ENCODE measurements at places on chromosomes 11 and 22.

- no peak for DNase-seq
Observed at GRCh38 chr11:107609400-107610218, 18.7 kb downstream of the ELMOD1 start.

DNA sequence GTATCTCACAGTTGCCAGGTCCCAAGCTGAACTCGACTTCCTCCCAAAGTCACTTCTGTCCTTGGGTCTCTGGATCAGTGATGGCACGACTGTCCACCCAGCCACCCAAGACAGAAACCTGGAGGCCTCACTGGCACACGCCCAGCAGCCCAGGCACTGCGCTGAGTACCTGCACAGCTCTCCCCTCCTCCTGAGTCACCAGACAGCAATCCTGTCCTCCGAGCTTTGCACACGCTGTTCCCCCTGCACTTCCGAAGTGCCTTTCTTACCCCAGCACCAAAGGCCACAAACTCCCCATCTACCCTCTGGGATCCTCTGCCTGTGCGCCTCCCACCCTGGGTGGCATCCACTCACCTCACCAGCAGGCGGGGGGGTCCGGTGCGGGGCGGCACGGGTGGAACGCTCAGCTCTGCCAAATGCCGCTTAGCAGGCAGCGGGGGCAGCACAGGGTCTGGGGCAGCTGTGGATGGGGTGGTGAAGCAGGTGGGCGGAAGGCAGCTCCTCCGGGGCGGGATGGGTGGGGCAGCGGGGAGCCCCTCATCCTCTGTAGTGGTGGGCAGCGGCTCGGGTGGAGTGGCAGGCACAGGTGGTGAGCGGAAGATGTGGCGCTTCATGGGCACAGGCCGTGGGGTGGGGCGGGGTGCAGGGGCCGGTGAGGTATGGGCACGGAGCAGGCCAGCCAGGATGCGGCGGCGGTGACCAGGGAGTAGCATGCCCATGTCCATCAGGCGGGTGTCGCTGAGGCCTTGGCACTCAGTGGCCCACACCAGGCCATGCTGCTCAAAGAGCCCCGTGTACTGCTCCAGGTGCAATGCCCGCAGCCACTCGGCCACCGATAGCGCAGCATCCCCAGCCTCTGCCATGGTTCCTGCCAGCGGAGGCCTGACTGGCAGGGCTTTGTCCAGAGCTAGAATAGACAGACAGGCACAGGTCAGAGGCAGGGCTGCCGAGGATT, 25.7 kb downstream of the ARAP1 start:
- DNase-seq, result no peak

- DNase-seq, result peak; percentile 84
Observed at GRCh38 chr22:19447330-19448075, at the start of gene C22orf39. TSS of gene C22orf39 (minus strand) at chr22:19447711. CDS start at chr22:19447688, 23 bp downstream.

- no peak for DNase-seq
Observed at GRCh38 chr22:49534386-49534785, 293.3 kb downstream of the BRD1 start.

DNA sequence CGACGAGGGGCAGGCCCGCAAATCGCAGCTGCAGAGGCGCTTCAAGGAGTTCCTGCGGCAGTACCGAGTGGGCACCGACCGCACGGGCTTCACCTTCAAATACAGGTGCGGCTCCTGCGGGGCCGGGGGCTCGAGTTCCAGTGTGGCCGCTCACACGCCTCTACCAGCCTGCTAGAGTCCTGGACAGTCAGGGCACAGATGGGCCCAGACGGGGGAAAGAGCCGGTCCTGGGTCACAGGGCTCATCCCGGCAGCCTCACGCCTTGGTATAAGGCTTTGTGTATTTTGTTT, 506 bp downstream of the MCM5 start:
- no peak for DNase-seq

GRCh38 chr11:33835143-33835878, 56.6 kb downstream of the LMO2 start:
- no peak for DNase-seq

GRCh38 chr11:71240865-71241691, 11.3 kb downstream of the SHANK2 start:
- no peak for DNase-seq

GRCh38 chr11:83033972-83034672, 37.6 kb downstream of the RAB30 start:
- DNase-seq, result no peak

DNA sequence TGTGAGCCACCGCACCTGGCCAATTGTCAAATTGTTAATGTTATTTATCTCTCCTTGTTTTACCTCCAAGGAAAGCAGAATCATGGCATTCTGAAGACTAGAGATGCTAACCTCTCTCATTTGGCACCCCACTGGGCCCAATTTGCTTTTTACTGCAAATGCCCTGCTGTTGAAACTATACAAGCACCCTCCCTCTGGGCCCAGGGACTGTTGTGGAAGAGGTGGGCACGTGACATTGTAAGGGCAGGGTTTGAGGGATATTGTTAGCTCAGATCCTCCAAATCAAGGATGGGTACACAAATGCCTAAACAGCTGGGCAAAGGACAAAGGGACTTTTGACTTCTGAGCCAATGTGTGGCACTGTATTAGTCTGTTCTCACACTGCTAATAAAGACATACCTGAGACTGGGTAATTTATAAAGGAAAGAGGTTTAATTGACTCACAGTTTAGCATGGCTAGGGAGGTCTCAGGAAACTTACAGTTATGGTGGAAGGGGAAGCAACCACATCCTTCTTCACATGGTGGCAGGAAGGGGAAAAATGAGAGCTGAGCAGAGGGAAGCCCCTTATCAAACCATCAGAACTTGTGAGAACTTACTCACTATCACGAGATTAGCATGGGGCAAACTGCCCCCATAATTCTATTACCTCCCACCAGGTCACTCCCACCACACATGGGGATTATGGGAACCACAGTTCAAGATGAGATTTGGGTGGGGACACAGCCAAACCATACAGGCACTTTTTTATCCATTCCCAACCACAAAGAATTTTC, 6.5 kb upstream of the ALDH3B2 start:
- no peak for DNase-seq

DNA sequence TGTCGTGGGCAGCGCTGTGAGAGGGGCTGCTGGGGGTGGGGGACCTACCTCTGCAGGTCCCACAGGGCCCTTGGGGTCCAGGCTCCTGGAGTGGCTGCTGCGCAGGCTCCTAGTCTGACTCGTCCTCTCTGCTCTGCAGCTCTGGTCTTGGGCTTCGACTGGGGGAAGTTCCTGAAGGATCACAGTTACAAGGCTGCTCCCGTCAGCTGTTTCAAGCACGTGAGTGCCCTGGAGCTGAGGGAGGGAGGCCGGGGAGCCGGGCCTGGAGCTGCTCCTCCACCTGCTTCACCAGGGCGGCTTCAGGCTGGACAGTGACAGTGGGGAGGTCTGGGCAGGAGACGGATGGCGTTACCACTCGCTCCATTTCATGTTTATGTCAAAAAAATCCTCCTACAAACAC, 11.9 kb downstream of the L3MBTL2 start:
- no peak for DNase-seq

DNA sequence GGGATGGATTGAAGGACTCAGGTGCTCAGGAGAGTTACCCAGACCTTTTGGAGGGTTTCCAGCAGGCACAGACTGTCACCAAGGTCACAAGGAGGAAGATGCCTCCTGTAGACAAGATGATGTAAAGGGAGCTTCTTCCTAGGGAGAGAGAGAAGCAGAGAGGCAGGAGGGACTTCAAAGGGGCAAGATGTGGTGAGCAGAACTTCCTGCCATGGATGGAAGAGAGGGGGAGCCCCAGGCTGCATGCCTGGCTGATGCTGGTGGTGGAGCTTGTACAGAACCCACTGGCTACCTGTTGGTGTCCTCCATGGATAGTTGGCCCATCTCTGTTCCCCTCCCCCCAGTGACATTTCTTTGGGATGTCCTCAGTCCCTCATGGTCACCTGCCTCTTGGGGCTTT, 4.2 kb downstream of the HEPN1 start:
- DNase-seq, result no peak

- no peak for DNase-seq
Observed at GRCh38 chr22:48881326-48881980, 946.2 kb downstream of the BRD1 start.

GRCh38 chr11:19772480-19772879, 59.8 kb downstream of the NAV2 start:
- DNase-seq, result no peak

GRCh38 chr22:38490915-38491314, 15.2 kb downstream of the DDX17 start:
- DNase-seq, result no peak

DNA sequence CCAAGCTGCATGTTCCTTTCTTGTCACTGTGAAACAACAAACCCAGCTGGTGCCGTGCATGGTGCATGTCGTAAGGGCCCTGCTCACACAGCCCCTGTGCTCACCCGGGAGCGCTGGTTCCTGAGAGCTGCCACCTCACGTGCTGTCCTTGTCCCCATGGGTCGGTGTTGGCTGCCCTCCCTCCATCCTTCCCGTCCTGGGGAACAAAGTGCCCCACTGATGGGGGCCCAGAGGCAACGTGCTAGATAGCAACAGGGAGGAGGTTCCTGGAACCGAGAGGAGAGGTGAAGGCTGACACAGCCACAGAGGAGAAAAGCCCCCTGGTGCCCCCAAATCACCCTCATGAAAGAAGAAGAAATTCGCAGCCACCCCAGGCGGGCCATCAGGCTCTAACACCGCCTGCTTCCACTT, 56.6 kb upstream of the SLC22A12 start:
- no peak for DNase-seq

DNA sequence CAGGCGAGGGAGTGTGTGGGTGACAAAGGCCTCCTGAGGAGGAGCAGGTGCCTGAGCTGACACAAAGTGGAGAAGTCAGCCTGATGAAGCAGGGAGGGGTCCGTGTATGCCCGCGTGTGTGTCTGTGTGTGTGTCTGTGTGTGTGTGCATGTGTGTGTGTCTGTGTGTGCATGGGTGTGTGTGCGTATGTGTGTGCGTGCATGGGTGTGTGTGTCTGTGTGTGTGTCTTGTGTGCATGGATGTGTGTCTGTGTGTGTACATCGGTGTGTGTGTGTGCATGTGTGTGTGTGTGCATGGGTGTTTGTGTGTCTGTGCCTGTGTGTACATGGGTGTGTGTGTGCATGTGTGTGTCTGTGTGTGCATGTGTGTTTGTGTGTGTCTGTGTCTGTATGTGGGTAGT, 65.6 kb upstream of the EIF3D start:
- DNase-seq, result no peak

- DNase-seq, result no peak
Observed at GRCh38 chr11:17389957-17390649, 1.6 kb upstream of the KCNJ11 start.

- no peak for DNase-seq
Observed at GRCh38 chr11:57586711-57587245, 10.7 kb upstream of the SERPING1 start.

DNA sequence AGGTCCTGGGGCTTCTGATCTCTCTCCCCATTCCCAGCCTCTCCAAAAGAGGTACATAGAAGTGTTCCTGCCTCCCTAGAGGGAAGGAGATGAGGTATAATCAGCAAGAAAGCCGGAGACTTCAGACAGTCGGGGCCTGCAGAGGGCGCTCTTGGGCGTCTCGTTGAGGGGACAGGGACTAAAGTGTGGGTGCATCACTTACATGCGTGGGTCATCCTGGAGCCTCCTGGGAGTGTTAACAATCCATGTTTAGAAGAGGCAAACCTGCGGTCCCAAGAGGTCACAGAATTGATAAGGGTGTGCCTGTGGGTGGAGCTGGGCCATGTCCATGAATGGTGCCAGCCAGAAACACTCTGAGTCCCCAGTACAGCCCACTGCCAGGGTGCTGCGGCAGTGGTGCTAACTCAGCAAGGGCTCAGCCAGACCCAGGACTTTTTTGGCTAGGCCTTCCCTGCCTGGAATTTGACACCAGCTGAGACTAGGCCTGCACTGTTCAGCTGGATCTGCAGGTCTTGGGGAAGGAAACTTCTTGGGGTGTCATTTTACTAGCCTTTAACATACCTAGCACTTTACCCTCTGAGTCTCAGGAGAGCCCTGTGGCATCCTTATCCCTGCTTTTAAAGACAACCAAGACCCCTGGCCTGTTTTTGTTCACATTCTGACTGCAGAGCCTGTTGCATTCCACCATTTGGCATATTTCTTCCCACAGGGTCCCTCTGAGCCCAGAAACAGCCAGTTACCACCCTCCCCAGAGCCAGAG, 5.5 kb downstream of the YDJC start:
- peak; percentile 36 for DNase-seq

DNA sequence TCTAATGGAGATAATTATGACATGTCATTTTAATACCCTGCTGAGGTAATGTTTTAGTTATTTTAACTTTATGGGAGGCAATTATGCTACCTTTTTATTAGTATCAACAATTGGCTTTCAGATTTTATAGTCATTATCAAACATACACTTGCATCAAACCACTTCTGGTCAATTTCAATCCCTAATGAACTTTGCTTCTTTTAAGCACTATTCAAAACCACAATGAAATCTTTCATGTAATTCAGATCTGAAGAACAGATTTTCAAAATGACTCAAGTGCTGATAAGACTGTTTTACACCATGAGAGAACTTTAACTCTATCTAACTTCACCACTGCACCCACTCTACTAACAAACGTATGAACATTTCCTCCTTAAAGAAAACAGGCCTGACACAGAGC, 25.9 kb upstream of the CCDC34 start:
- DNase-seq, result no peak

GRCh38 chr11:79668575-79668974, 227.7 kb upstream of the TENM4 start:
- no peak for DNase-seq

DNA sequence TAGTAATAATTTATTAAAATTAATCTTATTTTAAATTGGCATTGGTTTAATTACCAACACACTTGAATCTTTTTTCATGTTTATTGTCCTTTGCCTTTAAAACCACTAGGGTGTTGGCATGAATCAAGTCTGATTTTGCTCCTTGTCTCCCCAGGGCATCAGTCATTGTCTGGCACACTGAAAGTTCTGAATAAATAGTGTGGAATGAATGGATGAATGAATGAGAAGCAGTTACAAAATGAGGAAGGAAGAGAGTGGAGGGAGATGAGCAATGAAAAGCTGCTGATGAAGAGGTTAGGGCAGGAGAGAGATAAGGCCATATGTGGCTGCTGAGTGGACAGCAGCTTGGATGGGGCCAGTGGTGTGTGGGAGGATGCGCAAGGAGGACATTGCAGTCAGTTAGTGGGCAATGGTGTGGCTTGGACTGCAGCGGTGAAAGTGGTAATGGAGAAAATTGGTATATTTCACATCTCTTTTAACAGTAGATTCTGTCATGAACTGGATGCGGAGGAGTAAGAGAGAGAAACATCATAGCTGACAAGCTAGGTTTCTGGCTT, 132.0 kb downstream of the SPON1 start:
- DNase-seq, result no peak

DNA sequence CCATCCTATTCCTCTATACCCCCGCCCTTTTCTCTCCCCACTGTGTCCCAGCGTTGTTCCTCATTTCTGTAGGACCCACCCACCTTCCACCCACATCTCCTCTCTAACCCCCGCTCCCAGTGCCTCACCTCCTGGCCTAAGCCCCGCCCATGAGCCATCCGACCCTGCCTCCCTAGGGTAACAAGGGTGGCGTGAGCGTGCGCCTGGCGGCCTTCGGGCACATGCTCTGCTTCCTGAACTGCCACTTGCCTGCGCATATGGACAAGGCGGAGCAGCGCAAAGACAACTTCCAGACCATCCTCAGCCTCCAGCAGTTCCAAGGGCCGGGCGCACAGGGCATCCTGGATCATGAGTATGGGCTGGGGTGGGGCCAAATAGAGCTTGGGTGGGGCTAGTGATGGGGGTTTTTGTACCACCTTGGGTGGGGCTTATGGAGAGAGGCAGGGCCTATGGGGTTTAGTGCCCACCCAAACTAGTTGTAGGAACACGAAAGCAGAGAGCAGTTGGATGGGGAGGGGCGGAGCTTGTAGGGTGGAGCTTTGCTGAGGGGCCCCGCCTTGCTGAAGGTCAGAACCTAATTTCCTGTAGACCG, 4.5 kb downstream of the INPP5J start:
- no peak for DNase-seq

- no peak for DNase-seq
Observed at GRCh38 chr11:10931761-10932670, 74.2 kb upstream of the ZBED5 start.

All from activated CD8-positive, alpha-beta memory T cell treated with anti-CD3 and anti-CD28 coated beads, Interleukin-2, amount 50 U/mL, for 4 hours (primary cell).